Activated CD8-positive, alpha-beta memory T cell treated with anti-CD3 and anti-CD28 coated beads, Interleukin-2, amount 50 U/mL, for 4 hours (primary cell): ENCODE measurements at places on chromosomes 13 and 19.

DNA sequence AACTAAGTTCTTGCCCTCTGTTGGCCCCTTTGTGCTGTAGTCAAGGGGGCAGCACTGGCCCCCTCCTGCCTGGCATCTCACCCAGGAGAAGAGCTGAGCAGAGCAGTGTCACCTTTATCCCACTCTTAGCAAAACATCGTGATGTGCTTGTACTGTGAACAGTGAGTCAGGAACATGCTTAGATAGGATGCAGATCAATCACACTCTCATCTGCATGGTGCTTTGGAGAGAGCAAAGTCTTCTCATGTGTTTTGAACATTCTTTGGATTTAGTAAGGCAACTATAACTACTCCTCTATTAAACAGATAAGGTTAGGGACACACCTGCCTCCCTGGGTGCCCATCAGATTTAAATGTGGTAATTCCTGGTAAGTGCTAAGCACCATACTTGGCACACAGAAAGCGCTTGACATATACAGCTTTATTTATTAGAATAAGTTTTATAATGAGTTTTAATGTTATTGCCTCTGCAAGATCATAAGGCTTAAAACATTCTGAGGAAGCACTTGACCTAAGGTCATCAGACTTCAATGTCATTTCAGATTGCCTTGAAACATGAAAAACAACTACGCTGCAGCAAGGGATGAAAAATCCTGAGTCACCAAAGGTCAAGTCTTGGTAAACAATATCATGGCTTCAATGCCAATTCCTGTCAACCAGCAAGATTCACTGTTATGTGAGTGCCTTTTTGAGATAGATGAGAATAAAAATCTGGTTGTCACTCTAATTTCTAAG is 82.4 kb upstream of the IRS2 start:
- no peak for DNase-seq

DNA sequence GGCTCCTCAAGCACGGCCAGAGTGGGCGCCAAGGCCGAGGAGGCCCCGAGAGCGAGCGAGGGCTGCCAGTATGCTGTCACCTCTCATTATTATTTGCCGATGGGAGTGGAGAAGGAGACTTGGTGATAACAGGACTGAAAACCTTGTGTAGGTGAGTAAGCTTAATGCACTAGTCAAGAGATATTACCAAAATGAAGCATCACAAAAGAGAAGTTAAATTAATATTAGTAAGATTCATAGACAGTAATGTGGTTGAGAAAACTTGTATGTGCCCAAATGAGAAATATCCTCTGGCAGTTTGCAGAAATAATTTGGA is 204.5 kb upstream of the SLITRK1 start:
- DNase-seq, result no peak

- no peak for DNase-seq
Measured at GRCh38 chr13:68345963-68346531, 1115.9 kb upstream of the PCDH9 start.

GRCh38 chr13:107271227-107271626 is 703.3 kb upstream of the ARGLU1 start:
- DNase-seq, result no peak

GRCh38 chr19:15199661-15200552 is 888 bp downstream of the NOTCH3 start:
- no peak for DNase-seq

- no peak for DNase-seq
Measured at GRCh38 chr19:812049-812746, 9.6 kb downstream of the PLPPR3 start.

- DNase-seq, result no peak
Measured at GRCh38 chr13:111855786-111856185, 211.2 kb upstream of the SOX1 start.

GRCh38 chr13:31756346-31756745 is 17.0 kb downstream of the RXFP2 start:
- DNase-seq, result no peak

- DNase-seq, result peak; percentile 62
Measured at GRCh38 chr19:8363803-8364771, at the start of gene ANGPTL4. Gene ANGPTL4, plus strand, starts transcription at chr19:8364155. Its CDS starts 167 bp downstream, at chr19:8364322.

DNA sequence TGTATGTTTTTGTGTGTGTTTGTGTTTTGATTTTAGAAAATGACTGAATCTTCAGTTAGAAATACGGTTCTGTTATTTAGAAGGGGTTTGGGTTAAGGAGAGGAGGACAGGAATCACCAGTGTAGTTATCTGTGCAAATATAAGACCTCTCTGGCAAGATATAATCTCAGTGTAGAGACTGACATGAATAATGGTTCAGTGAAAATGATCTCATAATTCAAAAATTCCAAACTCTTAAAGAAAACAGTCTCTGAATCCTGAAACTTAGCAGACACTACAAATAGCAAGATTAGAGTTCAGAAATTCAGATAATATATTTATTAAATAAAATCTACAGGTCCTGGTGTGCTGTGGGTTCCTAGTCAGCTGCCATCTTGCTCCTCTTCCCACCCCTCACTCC is 73.5 kb downstream of the PDS5B start:
- DNase-seq, result no peak

- no peak for DNase-seq
Measured at GRCh38 chr13:64925727-64926126, 2304.4 kb downstream of the PCDH9 start.

- no peak for DNase-seq
Measured at GRCh38 chr13:50189450-50189849, 174.2 kb downstream of the KCNRG start.

DNA sequence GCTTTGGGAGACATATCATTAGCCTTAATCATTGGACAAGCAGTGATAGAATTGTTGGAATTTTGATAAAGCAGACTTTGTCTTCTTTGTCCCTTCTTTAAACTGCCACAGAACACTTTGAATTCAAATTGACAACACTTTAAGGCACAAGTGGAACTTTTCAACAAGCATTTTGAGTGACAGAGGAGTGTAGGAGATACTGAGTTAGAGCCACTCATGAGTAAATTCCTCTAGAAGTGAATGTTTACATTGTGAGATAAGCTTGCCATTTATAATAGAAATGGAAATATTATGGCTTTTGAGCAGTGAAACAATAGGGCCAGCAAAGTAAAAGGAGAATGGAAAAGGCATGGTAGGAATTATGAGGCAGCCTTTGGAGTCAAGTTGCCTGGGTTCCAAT is 515.8 kb downstream of the SLITRK6 start:
- no peak for DNase-seq

GRCh38 chr13:31803311-31803710 is 64.0 kb downstream of the RXFP2 start:
- DNase-seq, result no peak

DNA sequence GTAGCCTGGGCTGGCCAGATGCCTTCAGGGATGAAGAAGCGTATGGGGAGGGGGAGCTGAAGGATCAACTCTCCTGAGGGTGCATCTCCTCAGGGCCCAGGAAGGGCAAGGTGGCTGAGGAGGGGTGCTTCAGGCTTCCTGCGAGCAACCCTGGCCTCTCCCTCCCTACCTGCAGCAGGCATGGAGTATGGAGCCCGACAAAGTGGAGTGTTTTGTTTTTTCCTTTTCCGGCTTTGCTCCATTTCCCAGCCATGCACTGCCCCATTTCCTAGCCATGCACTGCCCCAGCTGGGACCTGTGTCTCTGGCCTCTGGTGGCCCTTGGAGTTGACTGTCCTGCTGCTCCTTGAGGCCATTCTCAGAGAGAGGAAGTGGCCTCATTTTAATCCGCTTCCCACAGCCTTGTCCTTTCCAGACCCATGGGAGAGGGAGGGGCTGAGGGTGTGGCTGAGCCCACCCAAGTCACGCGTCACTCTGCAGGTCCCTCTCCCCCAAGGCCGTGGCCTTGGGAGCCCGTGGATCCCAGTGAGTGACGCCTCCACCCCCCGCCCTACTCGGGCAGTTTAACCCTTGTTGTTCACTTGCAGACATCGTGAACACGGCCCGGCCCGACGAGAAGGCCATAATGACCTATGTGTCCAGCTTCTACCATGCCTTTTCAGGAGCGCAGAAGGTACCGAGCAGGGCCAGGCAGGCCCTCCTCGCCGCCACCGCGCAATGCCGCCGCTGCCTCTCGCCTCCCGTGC is 34.4 kb downstream of the CAPN12 start:
- no peak for DNase-seq

DNA sequence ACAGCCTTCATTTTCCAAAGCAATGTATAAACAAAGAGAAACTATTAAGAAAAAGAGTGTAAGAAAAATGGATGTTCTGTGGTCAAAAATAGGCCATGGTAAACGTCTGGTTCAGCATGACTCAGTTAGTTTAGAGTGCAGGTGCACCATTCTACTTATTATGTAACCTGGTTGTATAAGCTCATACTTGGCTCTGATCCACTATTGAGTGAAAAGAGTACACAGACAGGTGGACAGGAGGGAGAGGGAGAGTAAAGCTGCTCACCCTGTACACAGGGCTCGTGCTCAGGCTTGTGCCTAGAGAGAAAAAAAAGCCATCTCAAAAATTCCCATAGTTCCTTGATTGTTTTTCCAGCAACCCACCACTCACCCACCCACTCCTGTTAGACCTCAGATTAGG is 85.8 kb upstream of the ZNF91 start:
- no peak for DNase-seq

DNA sequence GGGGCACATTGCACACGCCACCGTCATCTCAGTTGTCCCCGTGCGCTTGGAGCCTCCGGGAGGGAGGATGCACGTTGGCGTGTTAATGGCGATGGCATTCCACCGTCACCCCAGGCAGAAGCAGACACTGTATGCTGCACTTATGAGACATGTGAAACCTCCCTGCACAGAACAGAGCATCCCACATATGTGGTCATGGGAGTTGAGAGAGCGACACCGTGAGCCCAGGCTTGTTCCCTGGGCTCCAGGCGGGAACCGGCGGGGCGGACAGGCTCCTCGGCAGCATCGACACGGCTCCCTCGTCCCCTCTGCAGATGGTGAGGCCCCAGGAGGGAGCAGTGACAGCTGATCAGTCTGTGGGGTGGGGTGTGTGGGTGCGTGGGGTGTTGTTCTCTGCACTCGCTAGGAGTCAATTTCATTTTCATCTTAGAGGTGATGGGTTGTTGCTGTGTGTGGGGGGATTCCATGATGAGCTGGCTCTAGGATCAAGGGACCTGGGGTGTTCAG is 40.4 kb downstream of the CRTC1 start:
- DNase-seq, result no peak

GRCh38 chr13:26280822-26281221 is 26.9 kb downstream of the CDK8 start:
- no peak for DNase-seq

DNA sequence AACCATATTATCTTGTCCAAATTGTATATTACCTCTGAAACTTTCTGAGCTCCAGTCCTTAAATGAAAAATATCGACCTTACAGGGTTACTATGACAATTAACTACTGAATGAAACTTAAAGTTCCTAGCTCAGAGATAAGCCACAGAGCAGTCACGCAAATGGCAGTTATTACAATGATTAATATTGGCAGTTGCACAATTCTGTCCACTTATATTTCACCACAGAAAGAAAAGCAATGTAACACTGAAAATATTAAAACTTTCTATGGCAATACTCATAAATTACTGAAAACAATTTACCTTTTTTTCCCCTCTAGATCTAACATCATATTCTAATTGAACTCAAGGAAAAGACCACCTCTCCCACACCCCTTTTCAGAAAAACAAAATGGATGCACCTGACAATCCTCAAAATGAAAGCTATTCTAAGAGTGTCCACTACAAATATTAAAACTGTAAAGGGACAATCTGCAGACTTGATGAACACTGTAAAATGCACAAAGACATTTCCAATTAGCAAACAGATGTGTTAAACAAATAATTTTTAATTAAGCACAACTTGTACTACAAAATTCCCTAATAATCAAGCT is 14.6 kb downstream of the LNX2 start:
- no peak for DNase-seq

DNA sequence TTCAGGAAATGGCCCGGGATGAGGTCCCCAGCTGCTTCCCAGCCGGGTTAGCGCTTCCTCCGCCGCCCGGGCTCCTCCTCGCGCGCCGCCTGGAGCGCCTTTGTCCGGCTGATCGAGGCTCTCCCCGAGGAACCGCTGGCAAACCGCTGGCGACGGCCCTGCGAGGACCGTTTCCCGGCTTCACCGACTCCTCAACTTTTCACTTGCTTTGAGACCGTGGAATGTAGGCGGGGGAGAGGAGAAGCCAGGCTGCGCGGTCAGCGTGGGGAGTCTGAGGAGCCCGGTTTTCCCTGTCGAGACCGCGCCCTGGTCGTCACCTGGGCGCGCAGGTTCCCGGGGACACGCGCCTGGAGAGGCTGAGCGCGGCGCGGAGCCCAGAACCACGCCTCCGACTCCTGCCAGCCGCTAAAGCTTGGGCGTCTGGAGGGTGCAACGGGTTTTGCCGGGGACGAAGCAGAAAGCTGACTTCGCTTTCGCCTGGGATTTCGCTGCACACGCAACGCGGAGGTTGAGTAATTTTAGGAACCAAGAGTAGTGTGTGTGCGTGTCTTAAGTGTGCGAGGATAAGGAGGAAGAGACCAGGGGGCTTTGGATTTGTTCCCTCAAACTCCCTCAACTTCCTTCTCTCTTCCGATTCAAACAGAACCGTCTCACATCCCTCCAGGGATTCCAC is 7.3 kb upstream of the DGKH start:
- peak; percentile 38 for DNase-seq

GRCh38 chr13:111184458-111185401 is 69.6 kb downstream of the ARHGEF7 start:
- DNase-seq, result peak; percentile 38

DNA sequence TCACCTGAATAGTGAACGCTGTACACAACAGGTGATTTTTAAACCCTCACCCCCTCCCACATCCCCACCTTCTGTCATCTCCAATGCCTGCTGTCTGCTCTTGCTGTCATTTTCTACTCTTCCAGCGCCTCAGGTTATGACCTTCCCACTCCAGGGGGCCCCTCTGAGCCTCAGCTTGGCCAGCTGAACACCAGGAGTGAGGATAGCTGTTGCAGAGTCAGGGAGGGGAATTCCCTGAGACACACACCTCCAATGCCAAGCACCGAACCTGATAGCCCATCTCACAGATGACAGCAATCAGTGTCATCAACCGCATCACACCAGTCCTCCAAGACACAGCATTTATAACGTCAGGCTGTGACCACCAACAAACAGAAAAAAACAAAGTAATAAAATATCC is 193.5 kb downstream of the ZNF536 start:
- no peak for DNase-seq

- no peak for DNase-seq
Measured at GRCh38 chr19:53538378-53539109, 599 bp downstream of the ZNF331 start.

DNA sequence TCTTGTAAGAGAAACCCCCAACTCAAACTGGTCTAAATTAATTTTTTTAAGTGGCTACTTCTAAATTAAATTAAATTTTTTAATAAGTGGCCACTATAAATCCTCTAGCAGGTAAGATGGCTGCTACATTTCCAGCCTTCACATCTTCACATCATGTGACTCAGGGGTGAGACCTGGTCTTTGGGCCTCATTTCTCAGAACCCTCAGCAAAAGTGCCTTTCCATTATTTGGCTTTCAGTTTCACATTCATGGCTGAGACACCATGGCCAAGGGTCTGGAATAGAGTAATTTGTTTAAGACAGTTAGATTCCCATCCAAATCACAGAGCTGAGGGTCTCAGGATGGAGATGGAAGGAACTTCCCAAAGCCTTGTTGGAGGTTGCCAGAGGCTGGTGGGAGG is 47.5 kb downstream of the DCT start:
- DNase-seq, result no peak

- no peak for DNase-seq
Measured at GRCh38 chr19:33418461-33418860, 45.0 kb downstream of the CEBPG start.
